ENCODE measurements at places on chromosomes 3 and 15.

DNA sequence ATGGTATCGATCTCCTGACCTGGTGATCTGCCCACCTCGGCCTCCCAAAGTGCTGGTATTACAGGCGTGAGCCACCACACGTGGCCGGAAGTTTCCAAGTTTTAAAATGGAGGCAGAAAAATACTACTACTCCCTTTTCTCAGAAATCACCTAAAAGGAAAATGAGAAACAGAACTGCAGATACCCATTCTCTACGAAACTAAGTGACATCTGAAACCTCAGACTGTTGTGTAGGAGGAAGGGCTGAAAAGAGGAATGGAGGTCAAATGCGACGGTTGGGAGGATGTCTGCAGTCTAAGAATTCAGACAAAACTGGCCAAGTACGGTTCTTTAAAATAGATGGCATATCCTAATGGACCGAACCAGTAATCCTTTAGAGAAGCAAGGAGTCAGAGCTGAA lies 24.1 kb downstream of the WDR48 start:
- no peak for DNase-seq

- DNase-seq = no peak
Observed at GRCh38 chr3:59106085-59106648, 56.3 kb upstream of the CFAP20DC start.

- DNase-seq = no peak
Observed at GRCh38 chr3:33132019-33132360, 18.2 kb downstream of the CRTAP start.

DNA sequence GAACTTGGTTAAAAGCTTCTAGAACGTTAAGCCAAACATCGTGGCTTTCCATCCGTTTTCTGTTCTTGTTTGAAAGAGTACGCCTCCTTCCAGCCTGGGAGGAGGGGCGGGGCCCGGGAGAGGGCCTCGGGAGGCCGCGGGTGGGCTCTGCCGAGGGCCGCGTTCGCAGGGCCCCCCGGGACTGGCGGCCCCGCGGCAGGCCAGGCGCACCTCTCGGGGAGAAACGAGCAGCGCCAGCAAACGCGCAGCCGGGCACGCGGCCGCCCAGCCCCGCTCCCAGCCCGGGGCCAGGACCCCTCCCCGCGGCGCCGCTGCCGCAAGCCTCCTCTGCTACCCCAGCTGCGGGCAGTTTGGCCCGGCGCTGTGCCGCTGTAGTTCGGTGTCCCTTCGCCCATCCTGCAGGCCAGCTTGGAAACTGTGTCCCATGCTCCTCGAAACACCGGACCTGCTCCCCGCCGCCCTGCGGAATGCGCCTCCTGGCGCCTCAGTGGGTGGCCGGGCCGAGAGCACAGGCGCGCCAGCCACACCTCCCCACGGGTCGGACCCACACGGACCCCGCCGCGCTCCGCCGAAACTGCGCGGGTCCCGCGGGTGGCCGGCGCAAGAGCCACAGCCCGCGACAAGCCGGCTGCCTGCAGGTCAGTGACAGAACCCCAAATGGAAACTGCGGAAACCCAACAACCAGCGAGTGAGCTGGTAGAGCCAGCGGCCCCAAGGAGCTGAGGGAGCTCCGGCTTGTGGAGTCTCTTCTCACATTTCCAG lies 2.3 kb downstream of the OCA2 start:
- no peak for DNase-seq

GRCh38 chr3:14757153-14757700 lies 61.5 kb upstream of the FGD5 start:
- no peak for DNase-seq

GRCh38 chr3:100615684-100616083 lies 6.3 kb downstream of the ADGRG7 start:
- no peak for DNase-seq

DNA sequence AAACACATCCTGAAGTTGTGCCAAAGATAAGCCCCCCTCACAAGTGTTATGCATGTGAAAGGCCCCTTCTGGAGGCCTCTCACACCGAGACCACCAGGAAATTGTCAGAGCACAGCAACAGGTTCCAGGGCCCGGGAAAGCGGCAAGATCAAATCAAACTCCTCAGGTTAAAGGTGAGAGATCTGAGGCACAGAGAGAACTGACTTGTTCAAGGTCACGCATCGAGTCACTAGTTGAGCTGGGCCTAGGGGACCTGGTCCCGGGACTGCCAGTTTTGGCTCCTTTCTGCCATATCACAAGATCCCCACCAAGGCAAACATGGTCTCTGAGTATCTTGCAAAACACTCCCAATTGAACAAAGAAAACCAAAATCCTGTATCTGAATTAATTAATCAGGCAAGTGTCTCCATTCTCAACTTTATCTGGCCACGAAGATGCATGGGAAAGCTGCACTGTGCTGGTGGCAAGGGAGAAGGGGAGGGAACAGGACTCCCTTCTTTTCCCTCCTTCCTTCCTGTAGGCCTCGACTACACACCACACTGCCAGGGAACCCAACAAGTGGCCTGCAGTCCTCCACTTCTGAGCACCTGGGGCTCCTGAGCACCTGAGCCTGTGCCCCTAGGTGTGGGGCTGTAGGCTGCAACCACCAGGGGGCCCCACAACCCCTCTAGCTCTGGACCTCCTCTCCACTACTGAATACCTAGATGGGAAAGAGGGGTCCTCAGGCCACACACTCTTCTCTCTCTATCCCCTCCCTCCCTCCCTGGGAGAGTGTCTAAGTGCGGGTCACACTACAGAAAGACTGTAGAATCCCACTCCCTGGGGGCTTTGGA lies 37.3 kb downstream of the ANP32A start:
- no peak for DNase-seq

DNA sequence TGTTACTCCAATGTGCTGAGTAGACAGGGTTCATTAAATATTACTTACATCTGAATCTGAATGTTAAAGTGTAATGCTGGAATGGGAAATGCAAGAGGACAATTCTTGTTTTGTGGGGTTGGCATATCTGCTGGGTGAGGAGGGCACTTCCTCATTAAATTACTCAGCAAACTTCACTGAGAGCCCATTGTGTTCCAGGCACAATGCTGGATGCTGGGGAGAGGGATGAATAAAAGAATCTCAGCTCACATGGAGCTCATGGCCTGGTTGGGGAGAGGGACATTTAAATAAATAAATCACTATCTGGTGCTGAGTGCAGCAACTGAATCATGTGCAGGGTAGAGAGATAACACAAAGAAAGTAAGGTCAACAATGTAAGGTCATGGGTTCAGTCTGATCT lies 199.2 kb upstream of the CFAP20DC start:
- DNase-seq = no peak
